ENCODE measurements at places on chromosomes 7 and 10.

- no peak for DNase-seq
These were observed 14.7 kb upstream of the TMEM236 start for GRCh38 chr10:17737027-17737965.

DNA sequence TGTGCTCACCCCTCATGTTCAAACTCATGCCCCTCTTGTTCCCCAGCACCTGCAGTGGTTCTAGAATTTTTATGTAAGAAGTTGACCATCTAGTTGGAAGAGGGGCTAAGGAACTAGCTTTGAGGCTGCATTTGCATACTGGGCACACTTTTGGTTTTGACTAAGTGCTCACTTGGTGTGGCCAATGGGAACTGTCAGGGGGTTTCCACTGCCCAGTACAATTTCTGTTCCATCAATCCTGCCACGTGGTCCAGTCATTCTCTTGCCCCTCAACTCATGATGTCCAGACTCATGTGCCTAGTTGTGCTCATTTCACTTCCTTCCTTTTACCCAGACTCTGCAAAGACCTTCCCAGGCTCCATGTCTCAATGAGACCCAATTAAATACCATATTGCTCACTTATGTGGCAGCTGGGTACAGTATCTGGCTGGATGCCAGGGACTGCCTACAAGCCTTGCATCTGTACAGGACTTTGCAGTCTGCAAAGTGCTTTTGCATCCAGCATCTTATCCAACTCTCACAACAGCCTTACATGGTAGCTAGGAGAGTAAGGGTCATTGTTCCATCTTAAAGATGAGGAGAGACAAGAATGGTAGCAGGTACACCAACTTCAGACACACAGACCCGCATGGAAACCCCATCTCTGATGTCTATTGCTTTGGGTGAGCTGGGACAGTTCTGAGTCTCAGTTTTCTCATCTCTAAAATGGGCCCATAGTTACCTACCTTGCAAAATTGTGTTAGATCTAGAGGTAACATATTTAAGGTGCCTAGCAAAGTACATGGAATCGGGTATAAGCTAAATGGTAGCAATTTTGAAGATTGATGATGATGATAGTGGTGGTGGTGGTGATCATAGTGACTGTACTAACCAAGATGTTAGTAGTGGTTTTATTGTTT lies 30.1 kb upstream of the KCNMA1 start:
- no peak for DNase-seq

- no peak for DNase-seq
These were observed 54.5 kb downstream of the GLRX3 start for GRCh38 chr10:130190737-130191115.

GRCh38 chr7:100895956-100896731 lies 456 bp upstream of the ACHE start:
- DNase-seq, result peak; percentile 53

- DNase-seq, result no peak
These were observed 87.0 kb downstream of the ADK start for GRCh38 chr10:74238031-74238431.

GRCh38 chr7:22896917-22897316 lies 74.3 kb upstream of the TOMM7 start:
- no peak for DNase-seq

GRCh38 chr7:120398284-120399000 lies 125.5 kb downstream of the KCND2 start:
- no peak for DNase-seq

GRCh38 chr7:140639366-140640053 lies 1.1 kb downstream of the DENND2A start:
- peak; percentile 33 for DNase-seq

DNA sequence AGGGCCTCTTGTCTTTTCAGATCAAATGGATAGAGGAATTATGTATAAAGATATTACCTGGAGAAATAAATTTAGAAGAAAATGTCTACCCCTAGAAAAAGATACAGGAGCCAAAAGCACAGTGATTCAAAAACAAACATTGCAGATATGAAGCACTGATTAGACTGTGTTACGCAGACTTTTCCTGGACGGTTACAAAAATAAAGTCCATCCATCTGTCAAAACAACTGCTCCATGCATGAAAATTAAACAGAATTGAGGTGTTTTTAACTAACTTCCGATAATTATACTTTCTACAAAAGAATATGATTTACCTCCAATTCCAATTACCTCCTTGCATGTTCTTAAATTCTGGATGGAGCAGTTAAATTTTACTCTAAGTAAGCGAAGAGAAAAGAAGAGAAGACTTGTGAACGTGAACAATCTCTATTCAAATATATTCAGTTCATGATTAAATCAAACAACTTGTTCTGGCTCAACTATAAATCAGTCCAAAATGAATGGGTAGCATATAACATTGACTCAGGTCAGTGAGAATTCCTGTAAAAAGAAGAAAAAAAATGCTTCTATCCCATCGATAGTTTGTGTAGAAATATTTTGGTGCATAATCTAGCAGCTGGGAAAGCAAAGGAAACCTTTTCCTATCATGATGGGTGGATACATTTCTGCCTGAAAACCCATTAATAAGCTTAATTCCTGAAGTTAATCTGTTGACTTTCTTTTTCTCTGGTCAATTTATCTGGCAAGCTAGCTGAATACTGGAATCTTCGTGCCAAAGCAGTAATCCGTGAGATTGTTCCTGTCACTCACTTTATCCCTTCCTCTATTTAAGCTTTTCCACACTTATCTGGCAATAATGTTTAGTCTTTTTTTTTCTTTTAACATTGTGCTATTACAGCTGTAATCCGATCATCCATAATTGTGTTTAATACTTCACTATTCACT lies 80.4 kb downstream of the SEMA3A start:
- no peak for DNase-seq

DNA sequence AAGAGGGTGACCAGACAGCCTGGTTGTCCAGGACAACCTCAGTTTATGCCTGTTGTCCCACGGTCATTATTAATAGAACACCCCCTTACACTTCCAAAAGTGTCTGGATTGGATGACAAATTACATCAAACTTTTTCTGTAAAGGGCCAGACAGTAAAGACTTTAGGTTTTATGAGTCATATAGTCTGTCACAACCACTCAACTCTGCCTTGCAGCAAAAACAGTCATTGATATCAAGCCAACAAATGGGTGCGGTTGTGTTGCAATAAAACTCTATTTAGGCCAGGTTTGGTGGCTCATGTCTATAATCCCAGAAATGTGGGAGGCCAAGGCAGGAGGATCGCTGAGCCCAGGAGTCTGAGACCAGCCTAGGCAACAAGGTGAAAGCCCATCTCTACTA lies 66.7 kb upstream of the ATP6V0A4 start:
- no peak for DNase-seq

- no peak for DNase-seq
These were observed 76.6 kb upstream of the ABI1 start for GRCh38 chr10:26937371-26937770.

- DNase-seq, result no peak
These were observed 45.1 kb upstream of the SGCE start for GRCh38 chr7:94700926-94701554.

GRCh38 chr10:6455592-6455991 lies 124.5 kb downstream of the PRKCQ start:
- DNase-seq, result no peak

DNA sequence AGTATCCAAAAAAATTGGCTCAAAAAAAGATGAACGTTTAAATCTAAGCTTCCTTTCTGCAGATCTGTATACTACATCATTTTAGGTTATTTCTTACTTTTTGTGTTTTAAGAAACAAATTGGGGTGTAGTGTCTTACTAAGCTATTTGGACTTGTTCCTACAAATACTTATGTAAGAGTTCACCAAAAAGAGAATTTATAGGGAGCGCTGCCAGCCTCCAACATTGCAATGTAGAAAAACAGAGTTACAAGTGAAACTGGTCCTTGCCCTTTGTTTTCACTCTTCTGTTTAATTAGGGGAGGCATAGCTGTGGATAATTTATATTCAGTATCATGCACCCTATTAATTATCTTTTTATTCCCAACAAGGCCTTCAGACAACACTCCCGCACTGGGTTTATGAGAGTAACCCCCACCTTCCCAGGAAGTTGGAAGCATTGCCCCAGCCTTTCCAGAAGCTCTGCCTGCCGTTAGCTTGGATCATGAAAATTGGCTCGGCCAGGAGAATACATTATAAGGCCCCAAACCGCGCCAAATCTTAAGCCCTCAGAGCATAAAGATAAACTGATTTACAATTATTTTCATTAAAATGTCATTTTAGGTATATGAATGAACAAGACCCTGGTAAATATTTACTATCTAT lies 261.8 kb upstream of the KLF6 start:
- DNase-seq, result no peak

DNA sequence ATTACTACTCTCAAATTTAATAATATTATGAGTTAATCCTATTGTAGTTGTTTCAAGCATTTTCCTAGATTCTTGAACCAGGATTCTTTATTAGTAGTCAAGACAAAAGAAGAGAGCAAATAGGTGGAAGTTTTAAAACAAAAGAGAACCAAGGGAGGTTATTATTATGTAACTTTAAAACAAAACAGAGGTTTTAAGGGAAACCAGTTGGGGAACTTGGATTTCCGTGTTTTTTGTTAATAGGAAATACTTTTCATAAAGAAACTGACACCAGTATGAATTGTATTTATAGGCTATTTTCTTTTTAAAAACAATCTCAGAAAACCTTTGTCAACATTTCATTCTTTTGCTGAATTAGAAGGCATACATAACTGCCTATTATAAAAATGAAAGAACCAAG lies 183.9 kb downstream of the WNT2 start:
- DNase-seq, result no peak

- DNase-seq, result no peak
These were observed 37.8 kb downstream of the DKK1 start for GRCh38 chr10:52351914-52352330.

DNA sequence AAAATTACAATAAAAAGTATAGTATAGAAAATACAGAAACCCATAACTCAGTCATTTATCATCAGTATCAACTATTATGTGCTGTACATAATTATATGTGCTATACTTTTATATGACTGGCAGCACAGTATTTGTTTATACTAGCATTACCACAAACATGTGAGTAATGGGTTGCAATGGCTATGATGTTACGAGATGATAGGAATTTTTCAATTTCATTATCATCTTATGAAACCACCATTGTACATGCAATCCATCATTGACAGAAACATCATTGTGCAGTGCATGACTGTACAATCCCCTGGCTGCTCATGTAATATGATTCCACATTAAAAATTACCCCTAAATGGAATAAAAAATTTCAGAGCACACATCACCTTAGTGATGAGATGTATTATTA lies 55.7 kb upstream of the TMEM229A start:
- no peak for DNase-seq

DNA sequence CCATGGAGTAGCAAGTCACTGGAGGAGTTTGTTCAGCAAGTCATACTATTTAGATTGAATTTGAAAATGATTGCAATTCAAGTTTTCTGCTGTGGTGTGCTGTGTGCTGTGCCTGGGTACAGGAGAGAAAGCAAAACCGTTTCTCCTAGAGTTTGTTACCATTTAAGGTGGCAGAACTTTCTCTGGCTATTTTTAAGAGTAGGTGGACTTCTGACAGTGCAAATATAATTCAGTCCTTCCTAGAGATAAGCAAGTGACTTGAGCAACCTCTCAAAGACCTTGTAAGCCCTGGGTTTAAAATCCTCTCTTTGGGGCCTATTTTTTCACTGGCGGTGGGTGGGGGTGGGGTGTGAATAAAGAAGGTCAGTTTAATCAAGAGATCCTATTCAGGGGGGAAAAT lies 42.9 kb upstream of the FGL2 start:
- no peak for DNase-seq

DNA sequence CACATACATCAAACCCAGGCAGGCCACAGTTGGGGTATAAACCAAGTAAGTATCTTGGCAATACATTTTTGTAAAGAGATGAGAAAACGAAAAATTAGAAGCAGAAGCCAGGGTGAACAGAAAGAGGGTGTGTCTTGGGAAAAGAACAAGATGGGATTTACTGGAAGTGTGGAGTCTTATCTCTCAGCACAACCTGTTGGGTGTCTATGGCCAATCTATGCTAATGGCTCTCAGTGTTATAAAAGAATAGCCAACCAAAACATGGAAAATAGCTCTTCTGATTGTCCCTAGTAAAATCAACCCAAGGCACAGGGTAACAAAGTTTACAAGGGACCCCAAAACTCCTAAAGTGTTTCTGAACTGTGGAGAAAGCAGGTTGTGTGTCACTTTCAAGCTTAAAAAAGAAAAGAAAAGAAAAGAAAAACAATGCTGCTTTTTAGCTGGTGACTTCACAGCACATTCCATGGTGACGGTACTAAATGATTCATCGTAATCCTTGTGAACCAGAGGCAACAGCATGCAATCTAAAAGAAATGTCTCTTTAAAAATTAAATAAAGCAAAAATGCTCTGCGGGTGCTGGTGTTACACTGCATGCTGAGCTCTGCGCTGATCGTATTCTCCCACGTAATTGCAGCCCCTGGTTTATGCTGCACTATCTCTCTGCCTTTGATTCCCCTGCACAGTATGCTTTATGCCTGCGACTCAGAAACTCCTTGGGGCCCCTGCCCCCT lies 100.8 kb downstream of the C10orf90 start:
- no peak for DNase-seq

GRCh38 chr10:49368256-49368655 lies 27.6 kb downstream of the DRGX start:
- no peak for DNase-seq

DNA sequence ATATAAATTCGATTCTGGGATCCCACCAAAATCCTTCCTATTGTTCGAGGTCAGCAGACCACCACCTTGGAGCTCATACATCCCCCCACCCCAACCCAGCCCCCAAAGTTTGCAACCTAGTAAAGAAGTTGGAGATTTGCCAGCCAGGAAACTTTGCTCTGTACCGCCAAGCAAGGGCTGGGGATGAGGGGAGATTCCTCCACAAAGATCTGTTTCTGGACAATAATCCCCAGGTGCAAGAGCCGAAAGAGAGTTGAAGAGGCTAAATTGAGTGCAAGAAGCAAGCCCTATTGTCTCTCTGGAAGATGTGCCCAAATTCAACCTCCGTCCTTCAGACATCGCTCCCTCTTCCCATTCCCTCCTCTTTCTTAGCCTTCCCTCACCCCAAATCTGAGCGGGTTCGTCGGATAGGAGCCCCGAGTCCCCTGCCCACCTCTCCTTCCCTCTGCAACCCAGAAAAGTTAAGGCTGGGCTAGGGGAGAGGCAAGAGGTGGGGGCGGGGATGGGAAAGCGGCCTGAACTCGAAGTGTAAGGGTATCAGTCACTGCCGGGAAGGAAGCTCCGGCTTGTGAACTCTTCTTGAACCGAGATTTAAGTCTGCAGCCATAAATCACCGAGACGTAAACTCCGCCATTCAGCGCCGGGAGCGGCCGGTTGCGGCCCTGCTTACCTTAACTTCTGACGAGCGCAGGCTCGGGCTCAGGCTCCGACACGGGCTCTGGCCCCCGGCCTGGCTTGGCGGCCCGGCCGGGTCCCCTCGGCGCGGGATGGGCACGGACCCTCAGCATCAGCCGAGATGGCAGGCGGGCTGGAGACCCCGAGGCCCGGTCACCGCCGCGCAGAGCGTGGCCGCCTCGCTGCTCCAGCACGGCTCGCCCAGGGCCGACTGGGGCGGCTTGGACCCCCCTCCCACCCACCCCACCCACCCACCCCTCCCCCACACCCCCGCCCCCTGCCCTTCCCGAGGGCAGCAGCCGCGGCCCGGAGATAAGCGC lies 10.8 kb upstream of the HOXA2 start:
- no peak for DNase-seq

GRCh38 chr7:149791411-149792219 lies 18.2 kb upstream of the ZNF467 start:
- DNase-seq, result no peak

- DNase-seq, result no peak
These were observed 2.2 kb upstream of the ASCC1 start for GRCh38 chr10:72218325-72218724.

Measured in activated CD4-positive, alpha-beta T cell treated with anti-CD3 and anti-CD28 coated beads for 36 hours (primary cell).